Osteocyte (in vitro differentiated cells): ENCODE measurements at places on chromosomes 4 and X. TPM values are rescaled to one million over a fixed set of nuclear protein-coding genes. Genes with fewer than 3 reads are reported as not detected.

The PRKG2 gene
- not detected in 2 replicates for total RNA-seq

GRCh38 chr4:172680691-172681090 lies 487.9 kb upstream of the GALNT7 start:
- DNase-seq: no peak

- DNase-seq: no peak
Measured at GRCh38 chr4:52911684-52912294, 49.7 kb downstream of the RASL11B start.

DNA sequence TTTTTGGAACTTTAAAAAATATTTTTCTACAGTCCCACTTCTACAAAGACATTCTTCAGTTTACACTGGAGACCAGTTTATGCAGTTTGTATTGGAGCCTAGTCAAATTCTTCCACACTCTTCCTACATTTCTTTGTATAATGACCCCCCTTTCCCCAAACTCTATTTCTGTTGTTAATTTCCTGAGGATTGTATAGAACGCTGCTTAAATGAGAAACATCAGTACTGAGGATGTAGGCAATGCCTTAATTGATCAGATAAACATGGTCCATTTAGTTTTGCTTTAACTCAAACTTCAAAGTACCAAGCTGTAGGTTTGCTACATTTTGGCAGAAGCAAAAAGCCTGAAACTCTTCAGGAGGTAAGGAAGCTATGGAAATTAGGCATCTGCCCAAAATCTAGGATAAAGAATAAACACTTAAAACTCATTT lies 155.5 kb downstream of the SLC7A11 start:
- no peak for DNase-seq

- no peak for DNase-seq
Measured at GRCh38 chrX:40247848-40248622, 150.3 kb upstream of the BCOR start.

- peak; percentile 68 for DNase-seq
Measured at GRCh38 chr4:5143940-5144339, 92.7 kb downstream of the STK32B start.

The SHROOM4 gene
- 2.4 and 2.5 TPM in 2 replicates for total RNA-seq

DNA sequence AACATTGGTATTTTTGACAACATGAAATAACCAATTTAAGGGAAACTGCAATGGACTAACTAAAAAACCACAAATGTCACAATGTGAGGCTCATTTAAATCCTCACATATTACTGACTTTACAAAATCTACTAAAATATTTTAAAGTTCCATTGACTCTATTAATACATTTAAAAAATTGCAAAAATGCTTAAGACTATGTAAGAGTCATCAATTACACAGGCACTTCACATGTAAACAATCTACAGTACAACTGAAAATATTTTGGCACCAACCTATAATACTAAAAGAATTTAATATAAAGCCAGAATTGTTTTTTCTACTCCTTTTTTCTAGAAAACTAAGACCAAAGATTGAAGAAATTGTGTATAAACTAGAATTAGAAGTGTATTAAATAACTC lies 76.8 kb upstream of the RBMXL3 start:
- no peak for DNase-seq

DNA sequence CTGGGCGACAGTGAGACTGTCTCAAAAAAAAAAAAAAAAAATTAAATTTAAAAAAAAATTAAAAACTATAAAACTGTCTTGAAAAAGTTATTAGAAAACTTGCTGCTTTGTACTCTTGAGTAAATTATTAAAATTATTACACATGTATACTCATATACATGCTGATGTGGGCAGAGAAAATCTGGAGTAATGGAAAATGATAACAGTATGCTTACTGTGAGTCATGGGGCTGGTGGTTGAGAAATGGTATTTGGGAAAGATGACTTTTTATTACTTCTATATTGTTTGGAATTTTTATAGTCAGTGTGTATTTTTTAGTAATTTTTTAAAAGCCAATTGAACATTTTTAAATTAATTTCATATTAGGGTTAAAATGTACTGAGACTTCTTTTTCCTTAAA lies 7.5 kb downstream of the YY2 start:
- no peak for DNase-seq

GRCh38 chrX:132488180-132488705 lies 595 bp downstream of the MBNL3 start:
- no peak for DNase-seq

The NR0B1 gene
- not detected in 2 replicates for total RNA-seq

DNA sequence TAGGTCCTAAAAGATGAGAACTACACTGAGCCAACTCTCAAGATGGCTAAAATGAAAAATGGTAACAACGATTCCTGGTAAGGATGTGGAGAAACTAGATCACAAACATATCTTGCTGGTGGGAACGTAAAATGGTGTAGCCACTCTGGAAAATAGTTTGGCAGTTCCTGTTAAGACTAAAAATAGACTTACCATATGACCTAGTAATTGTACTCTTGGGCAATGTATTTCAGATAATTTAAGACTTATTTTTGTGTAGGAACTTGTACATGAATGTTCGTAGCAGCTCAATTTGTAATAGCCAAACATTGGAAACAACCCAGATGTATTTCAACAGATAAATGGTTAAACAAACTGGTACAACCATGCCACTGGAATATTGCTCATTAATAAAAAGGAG lies 106.2 kb downstream of the HDAC8 start:
- DNase-seq: no peak
